ENCODE measurements at places on chromosomes 6 and 20.

DNA sequence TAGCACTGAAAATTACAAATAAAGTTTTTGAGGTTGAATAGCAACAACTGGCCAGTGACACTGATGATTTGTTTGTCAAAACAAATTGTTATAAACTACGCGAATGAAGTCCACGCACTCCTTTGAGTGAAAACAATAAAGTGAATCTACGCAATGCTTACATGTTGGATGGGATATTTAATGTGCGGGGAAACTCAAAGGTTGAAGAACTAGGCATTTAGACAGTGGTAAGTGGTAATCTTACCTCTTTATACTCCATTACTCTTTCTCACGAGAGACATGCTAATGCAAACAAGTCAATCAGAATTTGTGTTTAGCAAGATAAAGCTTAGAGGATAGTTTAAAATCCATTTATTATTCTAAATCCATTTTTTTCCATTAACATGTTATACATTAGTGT is 606.4 kb downstream of the KHDRBS2 start:
- DNase-seq = no peak

DNA sequence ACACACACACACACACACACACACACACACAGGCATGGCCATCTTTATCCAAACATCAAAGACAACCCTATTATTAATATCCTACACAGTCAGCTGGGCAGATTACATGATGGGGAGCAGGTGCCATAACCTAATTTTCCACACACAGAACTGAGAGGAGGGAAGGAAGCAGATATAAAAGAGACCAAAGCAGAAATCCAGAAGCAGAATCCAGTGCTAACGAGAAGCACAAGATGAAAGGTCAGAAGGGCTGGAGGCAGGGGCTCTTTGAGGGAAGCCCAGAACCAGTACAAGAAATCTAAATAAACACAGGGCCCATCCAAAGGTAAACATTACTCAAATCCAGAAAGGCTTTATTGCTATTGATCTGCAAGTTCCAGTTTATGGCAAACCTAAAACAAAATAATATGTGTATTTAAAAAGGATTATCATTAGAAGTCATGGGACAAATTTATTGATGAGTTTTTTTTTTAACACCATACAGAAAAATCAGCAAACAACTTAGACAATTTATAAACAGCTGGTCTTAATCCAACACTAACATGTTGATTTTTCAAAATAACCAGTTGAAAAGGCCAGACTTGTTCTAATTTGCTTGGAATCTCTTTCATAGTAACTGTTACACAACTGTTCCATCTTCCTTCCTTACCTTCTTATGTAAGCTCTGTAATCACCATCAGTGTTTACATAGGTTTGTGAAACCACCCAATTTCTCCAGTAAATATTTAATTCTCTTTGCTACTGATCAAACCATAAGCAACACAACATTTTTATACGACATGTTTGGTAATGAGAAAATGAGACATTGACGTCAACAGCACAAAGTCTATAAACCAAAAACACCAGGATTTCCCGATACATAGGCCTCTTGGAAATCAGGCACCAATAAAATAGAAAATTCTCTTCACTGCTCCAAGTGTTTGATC is 34.2 kb downstream of the SLC23A2 start:
- DNase-seq = no peak

GRCh38 chr6:1615151-1615852 is 5.6 kb downstream of the FOXC1 start:
- no peak for DNase-seq

DNA sequence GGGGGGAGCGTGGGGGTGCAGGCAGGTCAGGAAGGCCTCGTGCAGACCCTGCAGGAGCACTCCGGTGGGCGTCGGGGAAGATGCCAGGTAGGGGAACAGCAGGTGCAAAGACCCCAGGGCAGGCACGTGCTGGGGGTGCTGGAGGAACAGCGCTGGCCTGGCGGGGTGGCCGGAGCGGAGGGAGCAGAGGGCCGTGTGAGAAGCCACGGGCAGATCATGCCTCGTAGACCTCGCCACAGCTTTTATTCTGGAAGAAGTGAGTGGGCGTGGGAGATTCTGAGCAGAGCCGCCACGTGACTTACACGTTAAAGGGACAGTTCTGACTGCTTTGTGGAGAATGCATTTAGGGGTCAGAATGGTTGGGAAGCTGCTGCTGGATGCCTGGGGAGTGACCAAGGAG is 9.3 kb downstream of the NTSR1 start:
- DNase-seq = no peak
